Ovary (tissue), 10 donors: ENCODE measurements at places on chromosomes 2 and 18. TPM values are rescaled to one million over a fixed set of nuclear protein-coding genes. Genes with fewer than 3 reads are reported as not detected.

SPATS2L gene
- polyA plus RNA-seq = 38.0 TPM

STARD6 gene
- not detected for polyA plus RNA-seq

ASB18 gene
- not detected for polyA plus RNA-seq

PDCD1 gene
- not detected for polyA plus RNA-seq

TUBB8B gene
- polyA plus RNA-seq = 0.25 TPM

BOLL gene
- polyA plus RNA-seq = not detected

GALNT14 gene
- polyA plus RNA-seq = 1.6 TPM

LYPD6 gene
- polyA plus RNA-seq = 1.0 TPM

LYPD6B gene
- polyA plus RNA-seq = 0.33 TPM

SFT2D3 gene
- 5.1 TPM for polyA plus RNA-seq

PLA2R1 gene
- 9.9 TPM for polyA plus RNA-seq

ERMN gene
- polyA plus RNA-seq = 0.38 TPM

OTX1 gene
- 0.07 TPM for polyA plus RNA-seq

RNF149 gene
- polyA plus RNA-seq = 20.3 TPM

KDSR gene
- 52.3 TPM for polyA plus RNA-seq

PSMA8 gene
- 0.17 TPM for polyA plus RNA-seq

OSR1 gene
- 4.9 TPM for polyA plus RNA-seq

MZT2A gene
- 94.1 TPM for polyA plus RNA-seq

DSC2 gene
- polyA plus RNA-seq = 4.7 TPM

HNMT gene
- polyA plus RNA-seq = 95.3 TPM

RAB6C gene
- 0.08 TPM for polyA plus RNA-seq

HJURP gene
- polyA plus RNA-seq = 1.5 TPM

UGT1A5 gene
- not detected for polyA plus RNA-seq

HOXD10 gene
- polyA plus RNA-seq = 8.1 TPM

COL4A3 gene
- polyA plus RNA-seq = 2.9 TPM

CPLX4 gene
- not detected for polyA plus RNA-seq

MTA3 gene
- polyA plus RNA-seq = 87.5 TPM

ARHGEF33 gene
- 2.8 TPM for polyA plus RNA-seq

TNS1 gene
- polyA plus RNA-seq = 140 TPM

FAM237A gene
- not detected for polyA plus RNA-seq

NR4A2 gene
- polyA plus RNA-seq = 8.0 TPM

THADA gene
- 20.5 TPM for polyA plus RNA-seq

COLEC11 gene
- 187 TPM for polyA plus RNA-seq

SP9 gene
- polyA plus RNA-seq = not detected

ERICH2 gene
- 2.4 TPM for polyA plus RNA-seq

IL36G gene
- polyA plus RNA-seq = not detected

ANKRD62 gene
- polyA plus RNA-seq = not detected

RTP5 gene
- not detected for polyA plus RNA-seq

ALPI gene
- not detected for polyA plus RNA-seq

HOXD4 gene
- polyA plus RNA-seq = 8.3 TPM

PJVK gene
- polyA plus RNA-seq = 5.6 TPM

KCNE4 gene
- 7.5 TPM for polyA plus RNA-seq
